IMR-90 (cell line): ENCODE measurements at places on chromosomes 2 and 18. TPM values are rescaled to one million over a fixed set of nuclear protein-coding genes. Genes with fewer than 3 reads are reported as not detected.

Gene SPRED2
- 4.7 and 4.8 TPM in 2 replicates for total RNA-seq

DNA sequence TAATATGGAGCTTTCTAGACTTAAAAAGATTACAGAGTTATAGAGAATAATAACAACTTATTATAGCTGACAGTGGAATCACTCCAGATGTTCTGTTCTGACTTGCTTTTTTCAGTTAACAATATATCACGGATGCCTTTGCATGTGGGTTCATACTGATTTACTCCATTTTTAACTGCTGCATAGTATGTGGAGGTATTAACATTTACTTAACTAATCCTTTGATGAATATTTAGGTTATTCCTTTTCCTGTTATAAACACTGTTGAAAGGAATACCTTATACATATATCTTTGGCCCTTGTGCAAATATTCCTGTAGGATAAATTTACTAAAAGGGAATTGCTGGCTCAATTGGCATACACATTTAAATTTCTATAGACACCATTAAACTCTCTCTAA, 33.1 kb upstream of the ZFP36L2 start:
- no peak for DNase-seq

Gene ZNF396
- total RNA-seq: 0.54 and 0.56 TPM in 2 replicates

Gene PLB1
- 0.90 and 1.4 TPM in 2 replicates for total RNA-seq

DNA sequence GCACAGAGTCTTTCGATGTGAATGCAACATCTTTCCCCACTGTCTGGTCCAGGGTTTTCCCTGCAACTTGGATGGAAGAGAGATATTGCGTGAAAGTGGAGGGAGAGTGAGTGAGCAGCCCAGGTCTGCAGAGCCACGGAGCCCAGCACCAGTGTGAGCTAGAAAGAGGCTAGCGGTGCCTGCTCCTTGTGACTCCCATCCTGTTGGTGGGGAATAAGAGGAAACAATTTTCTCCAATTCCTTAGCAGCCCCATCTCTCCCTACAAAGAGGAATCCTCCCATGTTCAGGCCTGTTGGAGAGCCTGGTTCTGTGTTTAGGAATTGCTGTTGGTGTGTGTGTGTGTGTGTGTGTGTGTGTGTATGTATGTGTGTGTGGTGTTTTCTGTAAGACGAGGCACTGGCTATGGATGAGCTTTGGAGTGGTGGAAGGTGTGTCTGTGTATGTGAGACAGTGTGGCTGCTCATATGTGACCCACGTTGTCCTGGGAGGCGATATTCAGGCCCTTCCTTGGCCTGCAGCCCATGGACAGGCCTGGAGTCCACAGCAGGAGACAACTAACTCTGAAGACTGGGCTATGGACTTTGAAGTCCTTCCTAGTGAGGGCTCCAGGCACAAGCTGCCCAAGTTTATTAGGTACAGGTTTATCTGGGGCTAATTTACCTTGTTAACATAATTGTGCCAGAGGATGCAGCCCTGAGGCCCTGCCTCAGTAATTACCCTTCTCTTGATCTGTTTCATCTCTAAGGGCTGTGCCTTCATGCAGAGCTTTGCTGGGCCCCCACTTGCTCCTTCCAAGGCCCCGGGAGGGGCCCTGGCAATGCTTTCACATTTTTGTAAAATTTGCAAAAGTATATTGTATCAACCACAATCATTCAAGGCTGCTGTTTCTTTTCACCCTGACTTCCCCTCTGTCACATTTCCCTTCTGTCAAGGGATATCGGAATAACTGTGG, 88.6 kb upstream of the HAAO start:
- DNase-seq: no peak

Gene HOXD1
- total RNA-seq: not detected in 2 replicates

DNA sequence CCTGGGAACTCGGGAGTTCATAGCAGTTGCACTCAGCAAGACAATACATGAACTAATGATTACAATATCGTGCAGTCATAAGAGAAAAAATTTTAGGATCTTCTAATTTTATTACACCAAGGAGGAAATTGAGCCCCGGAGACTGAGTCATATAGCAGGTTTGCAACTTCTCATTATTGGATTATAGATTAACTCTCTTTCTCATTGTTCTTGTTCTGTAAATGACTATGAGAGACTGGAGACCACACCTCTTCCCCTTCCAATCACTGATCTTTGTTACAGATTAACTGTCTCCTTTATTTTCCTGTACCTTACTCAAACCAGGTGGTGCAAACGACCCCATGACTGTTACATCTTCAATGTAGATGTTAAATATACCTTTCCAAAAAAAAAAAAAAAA, 435.8 kb upstream of the DDX18 start:
- DNase-seq: no peak
